WTC11 (cell line): ENCODE measurements at places on chromosomes 5 and 9. TPM values are rescaled to one million over a fixed set of nuclear protein-coding genes. Genes with fewer than 3 reads are reported as not detected.
A peak's percentile ranks its signal among the peaks of the same experiment; 100 is the strongest.

DNA sequence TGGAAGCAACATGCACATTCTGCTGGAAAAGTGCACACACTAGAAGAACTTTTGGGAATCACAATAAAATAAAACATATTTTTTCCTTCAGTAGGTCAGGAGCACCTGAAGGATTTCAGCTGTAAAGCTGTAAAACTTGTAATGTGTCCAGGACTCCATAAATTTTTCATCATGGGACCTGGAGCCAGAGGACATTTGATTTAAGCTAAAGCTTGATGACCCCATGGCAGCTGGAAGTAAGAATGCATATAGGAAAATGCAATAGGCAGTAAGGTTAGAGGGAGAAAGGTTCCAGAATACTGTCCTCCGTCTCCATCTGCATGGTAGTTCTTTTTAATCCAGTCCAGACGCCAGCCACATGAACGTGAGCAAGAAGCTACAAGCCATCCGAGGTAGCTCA, 166.0 kb downstream of the ADAMTSL1 start:
- DNase-seq, result no peak
- H3K27ac ChIP-seq, result no peak overlapping the region
- H3K36me3 ChIP-seq, result no peaks in the 10 kb centered on the region
- no peaks in the 10 kb centered on the region for H3K4me1 ChIP-seq
- no peak overlapping the region for H3K4me3 ChIP-seq

GRCh38 chr5:36378551-36378950, 76.8 kb upstream of the RANBP3L start:
- H3K27ac ChIP-seq, result no peak overlapping the region
- no peak for DNase-seq
- no peaks in the 10 kb centered on the region for H3K36me3 ChIP-seq
- H3K4me1 ChIP-seq, result no peaks in the 10 kb centered on the region
- no peak overlapping the region for H3K4me3 ChIP-seq
- peaks cover 5% of the 10 kb centered on the region for H3K27me3 ChIP-seq

DNA sequence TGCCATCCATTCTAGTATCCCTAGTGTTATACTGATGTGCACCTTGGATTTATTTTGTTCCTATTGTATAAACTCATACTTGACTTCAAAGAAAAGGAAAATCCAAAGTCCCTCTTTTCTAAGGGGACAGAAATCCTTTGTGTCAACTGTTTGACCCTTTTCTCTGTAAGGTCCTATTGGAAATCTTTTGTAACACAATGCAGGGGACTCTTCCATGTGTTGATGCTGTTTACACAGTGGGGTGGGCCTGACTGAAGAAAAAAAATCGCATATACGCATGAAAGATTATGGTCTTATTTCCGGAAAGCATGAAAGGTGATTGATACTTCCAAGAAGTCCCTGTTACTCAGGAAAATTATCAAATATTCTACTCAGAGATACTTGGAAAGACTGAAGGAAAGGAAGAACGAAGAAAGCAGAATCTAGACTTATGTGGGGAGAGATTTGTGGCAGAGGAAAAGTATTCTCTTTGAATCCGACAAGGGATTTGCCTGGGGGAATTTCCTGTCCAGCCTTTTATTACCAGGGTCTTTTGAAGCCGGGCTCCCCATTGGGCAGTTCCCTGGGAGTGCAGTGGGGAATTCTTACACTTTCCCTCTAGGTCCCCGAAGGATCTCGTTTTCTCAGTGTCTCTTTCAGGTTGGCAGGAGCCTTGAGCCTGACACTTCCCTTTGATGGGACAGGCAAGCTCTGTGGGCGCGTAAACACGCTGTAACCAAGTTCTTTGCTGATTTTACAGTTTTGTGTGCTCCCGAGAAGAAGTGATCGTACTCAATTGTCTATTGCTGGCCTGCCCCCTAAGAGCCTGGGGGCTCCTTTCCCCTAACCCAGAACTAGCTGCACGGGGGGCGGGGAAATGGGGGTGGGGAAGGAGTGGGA, 779 bp upstream of the VCAN start:
- H3K36me3 ChIP-seq, result no peaks in the 10 kb centered on the region
- DNase-seq, result no peak
- H3K4me1 ChIP-seq, result peaks cover 58% of the 10 kb centered on the region
- H3K4me3 ChIP-seq, result peak overlapping the region; percentile 85
- H3K27ac ChIP-seq, result peak overlapping the region; percentile 90

DNA sequence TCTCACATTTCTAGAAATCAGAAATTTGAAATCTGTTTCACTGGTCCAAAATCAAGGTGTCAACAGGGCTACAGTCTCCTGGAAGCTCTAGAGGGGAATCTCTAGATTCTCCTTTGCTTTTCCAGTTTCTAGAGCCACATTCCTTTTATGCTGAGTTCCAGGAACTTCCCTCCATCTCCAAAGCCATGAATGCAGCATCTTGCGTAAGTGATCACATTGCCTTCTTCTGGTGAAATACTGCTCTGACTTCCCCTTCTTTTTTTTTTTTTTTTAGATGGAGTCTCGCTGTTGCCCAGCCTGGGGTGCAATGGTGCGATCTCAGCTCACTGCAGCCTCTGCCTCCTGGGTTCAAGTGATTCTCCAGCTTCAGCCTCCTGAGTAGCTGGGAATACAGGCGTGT, 23.8 kb downstream of the GDA start:
- no peak for DNase-seq
- no peaks in the 10 kb centered on the region for H3K27me3 ChIP-seq
- no peak overlapping the region for H3K4me3 ChIP-seq
- H3K4me1 ChIP-seq, result no peaks in the 10 kb centered on the region
- H3K36me3 ChIP-seq, result no peaks in the 10 kb centered on the region

Gene CAVIN4
- 6.7 to 7.1 TPM (median 6.8 TPM) in 3 replicates for total RNA-seq

- peaks cover 29% of the 10 kb centered on the region for H3K4me1 ChIP-seq
- H3K27ac ChIP-seq, result no peak overlapping the region
- H3K36me3 ChIP-seq, result peaks cover 3% of the 10 kb centered on the region
- H3K4me3 ChIP-seq, result no peak overlapping the region
- no peaks in the 10 kb centered on the region for H3K27me3 ChIP-seq
Measured at GRCh38 chr5:34652466-34652865, 3.7 kb upstream of the RAI14 start.

Gene PHF24
- total RNA-seq, result 0.34 to 0.59 TPM (median 0.53 TPM) in 3 replicates

DNA sequence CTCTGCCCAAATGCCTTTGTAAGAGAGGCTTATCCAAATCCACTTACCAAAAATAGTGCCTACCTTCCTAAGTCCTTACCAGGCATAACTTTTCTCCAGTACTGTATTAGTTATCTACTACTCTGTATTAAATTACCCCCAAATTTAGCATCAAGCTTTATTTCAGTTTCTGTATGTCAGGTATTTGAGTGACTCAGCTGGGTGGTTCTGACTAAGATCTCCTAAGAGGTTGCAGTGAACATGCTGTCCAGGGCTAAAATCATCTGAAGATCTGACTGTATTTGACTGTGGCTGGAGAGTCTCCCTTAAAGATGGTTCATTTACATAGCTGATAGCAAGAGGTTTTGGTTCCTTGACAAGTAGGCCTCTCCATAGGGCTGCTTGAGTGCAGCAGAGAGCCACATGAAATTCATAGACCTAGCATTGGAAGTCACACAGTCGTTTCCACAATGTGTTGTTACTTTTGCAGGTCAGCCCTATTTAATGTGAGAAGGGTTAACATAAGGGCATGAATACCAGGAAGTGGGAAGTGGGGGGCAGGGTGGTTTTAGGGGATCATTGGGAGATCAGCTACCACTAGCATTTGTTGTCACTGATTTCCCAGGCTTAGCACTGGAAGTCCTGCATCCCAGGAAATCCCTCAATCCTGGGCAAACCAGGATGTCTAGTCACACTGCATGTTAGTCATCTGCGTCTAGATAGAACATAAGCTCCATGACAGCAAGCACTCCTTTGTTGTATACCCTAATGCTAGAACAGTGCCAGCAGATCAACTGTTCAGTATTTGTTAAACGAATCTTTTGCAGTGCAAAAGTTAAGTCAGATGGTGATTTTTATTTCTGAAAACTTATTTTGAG, 2.0 kb upstream of the ZNF622 start:
- peaks cover 29% of the 10 kb centered on the region for H3K4me1 ChIP-seq
- peaks cover 13% of the 10 kb centered on the region for H3K36me3 ChIP-seq
- DNase-seq, result no peak
- H3K27me3 ChIP-seq, result no peaks in the 10 kb centered on the region
- no peak overlapping the region; the same call in 1 of the 2 replicates for H3K27ac ChIP-seq
- peak overlapping the region; percentile 97 for H3K4me3 ChIP-seq

DNA sequence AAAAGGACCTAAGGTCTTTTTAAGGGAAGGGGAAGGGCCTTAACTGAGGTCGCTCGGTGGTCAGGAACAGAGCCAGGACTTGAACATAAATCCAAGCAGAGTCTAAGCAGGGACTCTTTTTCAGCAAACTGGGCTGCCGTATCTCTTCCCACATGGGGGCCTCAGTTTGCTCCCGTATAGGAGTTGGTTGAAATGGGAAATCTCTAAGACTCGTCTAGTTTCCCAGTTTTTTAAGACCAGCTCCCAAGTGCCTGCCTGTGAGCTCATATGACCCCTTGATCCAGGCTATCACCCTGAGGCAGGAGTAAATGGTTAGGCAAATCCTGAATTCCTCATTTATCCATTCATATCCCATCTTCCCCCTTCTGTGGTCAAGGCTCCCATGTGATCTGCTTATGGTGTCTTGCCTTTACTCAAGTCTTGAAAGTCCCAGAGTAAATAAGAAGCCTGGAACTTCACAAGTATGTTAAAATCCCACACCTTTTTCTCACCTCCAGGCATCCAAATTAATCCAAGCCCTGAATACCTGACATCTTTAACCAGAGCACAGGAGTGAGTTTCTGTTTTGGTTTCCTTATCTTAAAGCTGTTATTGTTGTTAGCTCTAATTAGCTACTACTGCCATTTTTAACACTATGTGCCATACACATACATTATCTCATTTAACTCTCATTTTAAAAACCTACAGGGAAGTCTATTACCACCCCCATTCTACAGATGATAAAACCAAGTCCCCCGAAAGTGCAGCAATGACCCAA, 3.0 kb downstream of the ARSI start:
- H3K27ac ChIP-seq, result no peak overlapping the region
- H3K4me3 ChIP-seq, result no peak overlapping the region

- H3K27ac ChIP-seq, result no peak overlapping the region
- no peaks in the 10 kb centered on the region for H3K27me3 ChIP-seq
- no peak overlapping the region for H3K4me3 ChIP-seq
Measured at GRCh38 chr9:134549336-134549735, 92.3 kb upstream of the COL5A1 start.

DNA sequence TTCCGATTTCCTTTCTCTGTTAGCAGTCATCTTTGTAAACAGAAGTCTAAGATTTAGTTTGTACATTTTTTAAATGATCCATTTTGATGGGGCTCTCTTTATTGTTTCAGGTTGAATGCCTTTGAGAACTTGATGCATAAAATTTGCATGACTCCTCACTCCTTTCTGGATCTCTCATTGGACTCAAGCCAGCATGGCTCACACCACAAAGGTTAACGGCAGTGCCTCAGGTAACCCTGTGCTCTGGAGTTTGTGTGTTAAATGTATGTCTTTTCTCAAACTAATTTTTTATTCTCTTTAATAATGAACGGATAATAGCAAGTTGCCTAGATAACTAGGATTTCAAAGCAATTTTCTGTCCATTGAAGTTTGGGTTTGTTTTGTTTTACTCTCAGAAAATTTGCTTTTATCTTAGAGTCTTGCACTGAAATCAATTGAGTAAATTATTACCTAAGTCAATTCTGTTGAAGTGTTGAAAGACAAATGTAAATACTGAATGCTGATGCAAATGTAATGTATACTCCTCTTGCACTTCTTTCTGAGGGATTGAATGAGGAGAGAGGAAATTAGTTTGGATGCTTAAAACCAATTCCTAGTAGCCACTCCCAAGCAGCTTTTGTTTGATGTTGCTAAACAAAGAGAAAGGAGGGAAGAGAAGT, 164.6 kb upstream of the DMRT1 start:
- H3K27ac ChIP-seq, result no peak overlapping the region
- DNase-seq, result no peak
- H3K36me3 ChIP-seq, result no peaks in the 10 kb centered on the region
- no peak overlapping the region for H3K4me3 ChIP-seq

DNA sequence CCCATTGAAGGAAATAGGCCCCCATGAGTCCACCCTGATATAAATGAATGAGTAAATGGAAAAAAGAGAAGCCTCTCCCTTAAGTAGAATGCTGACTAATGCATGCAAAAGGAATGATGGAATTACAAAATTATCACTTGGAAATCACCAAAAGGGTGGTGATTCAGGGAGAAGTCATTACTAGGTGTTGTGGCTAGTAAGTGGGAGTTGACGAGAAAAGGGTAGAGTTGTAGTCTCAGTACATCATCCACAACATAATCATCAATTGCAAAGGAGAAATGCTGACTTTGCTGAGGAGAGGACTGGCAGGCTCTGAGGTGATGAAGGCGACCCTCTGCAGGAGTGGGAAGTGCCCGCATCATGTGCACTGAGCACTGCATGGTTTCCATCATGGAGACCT, 201.5 kb upstream of the S1PR3 start:
- H3K27me3 ChIP-seq, result no peaks in the 10 kb centered on the region
- no peak overlapping the region for H3K4me3 ChIP-seq
- H3K4me1 ChIP-seq, result no peaks in the 10 kb centered on the region
- no peak for DNase-seq
- H3K27ac ChIP-seq, result no peak overlapping the region
- no peaks in the 10 kb centered on the region for H3K36me3 ChIP-seq

GRCh38 chr9:78605041-78606000, 308.4 kb downstream of the PSAT1 start:
- DNase-seq, result no peak
- H3K27ac ChIP-seq, result no peak overlapping the region
- H3K36me3 ChIP-seq, result no peaks in the 10 kb centered on the region; the same call in 1 of the 2 replicates
- H3K27me3 ChIP-seq, result no peaks in the 10 kb centered on the region
- peaks cover 22% of the 10 kb centered on the region for H3K4me1 ChIP-seq

DNA sequence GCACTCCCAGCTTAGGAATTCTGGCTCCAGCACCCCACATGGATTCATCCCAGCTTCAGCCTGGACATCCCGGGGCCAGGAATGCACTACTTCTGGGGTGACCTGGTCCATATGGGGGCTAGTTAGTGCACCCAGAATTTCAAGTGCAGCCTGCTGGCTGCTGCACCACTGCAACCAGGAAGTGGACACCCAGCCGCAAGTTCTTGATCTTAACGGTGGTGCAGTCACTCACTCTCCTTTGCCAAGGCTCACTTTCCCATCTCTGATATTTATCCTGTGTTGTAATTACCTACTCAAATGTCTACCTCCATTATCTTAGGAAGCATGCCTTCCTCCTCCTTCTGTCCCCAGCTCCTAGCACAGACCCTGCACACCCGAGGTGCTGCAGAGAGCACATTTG, 26.2 kb upstream of the RAB14 start:
- H3K4me3 ChIP-seq, result no peak overlapping the region
- H3K27me3 ChIP-seq, result peaks cover 4% of the 10 kb centered on the region; the same call in 1 of the 2 replicates
- H3K27ac ChIP-seq, result no peak overlapping the region
- no peaks in the 10 kb centered on the region for H3K36me3 ChIP-seq
- H3K4me1 ChIP-seq, result peaks cover 3% of the 10 kb centered on the region

DNA sequence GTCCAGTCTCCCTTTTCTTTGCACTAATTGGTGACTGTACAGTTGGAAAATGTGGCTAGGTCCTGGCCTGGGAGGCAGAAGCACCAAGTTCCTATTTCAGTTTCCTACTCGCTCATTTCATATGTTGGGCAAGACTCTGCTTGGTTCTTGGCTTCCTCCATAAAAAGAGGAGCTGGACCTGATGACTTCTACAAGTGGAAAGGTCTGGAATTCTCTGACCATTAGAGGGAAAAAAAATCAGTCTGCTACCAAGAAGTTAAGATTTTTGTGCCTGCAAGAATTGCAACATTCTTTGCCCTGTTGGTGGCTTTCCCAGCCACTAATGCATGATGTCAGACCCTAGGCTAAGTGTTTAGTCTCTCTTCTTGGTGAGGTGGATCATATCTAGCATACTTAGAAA, 91.5 kb downstream of the WDR41 start:
- no peaks in the 10 kb centered on the region for H3K27me3 ChIP-seq
- no peaks in the 10 kb centered on the region for H3K36me3 ChIP-seq
- no peak overlapping the region for H3K27ac ChIP-seq
- peaks cover 7% of the 10 kb centered on the region for H3K4me1 ChIP-seq
- no peak for DNase-seq
